Activated CD8-positive, alpha-beta T cell treated with anti-CD3 and anti-CD28 coated beads for 36 hours (primary cell): ENCODE measurements at places on chromosomes 2 and 18. TPM values are rescaled to one million over a fixed set of nuclear protein-coding genes. Genes with fewer than 3 reads are reported as not detected.

DNA sequence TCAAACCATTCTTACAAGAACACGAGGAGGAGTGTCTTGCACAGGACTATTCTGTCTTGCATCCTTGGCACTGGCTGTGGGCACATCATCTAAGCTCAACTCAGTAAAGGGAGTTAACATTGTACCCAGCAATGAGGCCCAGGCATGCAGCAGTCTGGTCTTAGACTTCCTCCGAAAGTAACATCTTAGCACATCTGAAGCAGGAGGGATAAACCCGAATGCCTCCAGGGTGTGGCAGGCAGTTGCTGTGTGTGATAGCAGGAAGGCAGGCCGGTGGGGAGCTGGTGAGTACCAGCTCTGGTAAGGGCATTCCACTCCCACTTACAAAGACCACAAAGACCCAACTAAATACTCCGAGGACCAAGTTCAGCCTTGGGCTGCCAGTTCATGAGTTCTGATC is 206.3 kb downstream of the TSN start:
- no peak for DNase-seq

DNA sequence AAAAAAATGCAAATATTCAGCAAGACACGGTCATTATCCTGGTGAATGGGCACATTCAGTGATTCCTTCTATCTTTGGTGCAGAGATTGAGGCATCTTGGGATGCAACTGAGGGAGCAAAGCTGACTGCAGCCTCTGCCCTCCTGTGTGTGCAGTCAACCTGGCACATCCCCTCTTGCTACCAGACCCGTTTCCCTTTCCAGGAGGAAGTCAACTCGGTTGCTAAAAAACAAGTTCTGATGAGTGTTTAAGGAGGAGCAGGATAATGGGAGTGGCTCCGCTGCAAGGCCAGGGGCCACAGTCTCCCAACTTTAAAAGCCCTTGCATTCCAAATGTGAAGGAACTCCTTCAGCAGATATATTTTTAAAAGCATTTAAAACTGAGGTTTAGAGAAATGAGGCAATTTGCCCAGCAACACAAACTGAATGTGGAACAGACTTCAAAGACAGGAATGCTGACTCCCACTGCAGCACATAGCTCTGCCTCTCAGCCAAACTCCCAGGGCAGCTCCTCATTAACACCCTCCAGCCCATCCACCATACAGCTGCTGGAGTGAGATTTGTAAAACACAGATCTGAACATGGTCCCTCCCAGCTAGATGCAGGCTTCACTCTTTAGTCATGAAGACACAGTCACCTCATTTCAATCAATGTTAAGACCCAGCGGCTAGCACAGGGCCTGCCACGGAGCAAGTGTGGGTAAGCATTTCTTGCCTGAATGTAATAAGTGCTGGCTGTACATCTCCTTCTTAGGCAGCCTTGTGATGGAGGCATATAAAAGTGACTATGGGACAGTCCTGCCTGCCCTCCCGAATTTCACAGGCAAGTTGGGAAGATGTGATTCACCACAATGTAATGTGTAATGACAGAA is 54.3 kb downstream of the VSNL1 start:
- no peak for DNase-seq

GRCh38 chr2:121595012-121595891 is 54.0 kb downstream of the CLASP1 start:
- DNase-seq = no peak

- DNase-seq = no peak
Observed at GRCh38 chr2:161990036-161990435, 84.0 kb downstream of the DPP4 start.

GRCh38 chr18:56903686-56904085 is 243.2 kb upstream of the BOD1L2 start:
- DNase-seq = no peak

DNA sequence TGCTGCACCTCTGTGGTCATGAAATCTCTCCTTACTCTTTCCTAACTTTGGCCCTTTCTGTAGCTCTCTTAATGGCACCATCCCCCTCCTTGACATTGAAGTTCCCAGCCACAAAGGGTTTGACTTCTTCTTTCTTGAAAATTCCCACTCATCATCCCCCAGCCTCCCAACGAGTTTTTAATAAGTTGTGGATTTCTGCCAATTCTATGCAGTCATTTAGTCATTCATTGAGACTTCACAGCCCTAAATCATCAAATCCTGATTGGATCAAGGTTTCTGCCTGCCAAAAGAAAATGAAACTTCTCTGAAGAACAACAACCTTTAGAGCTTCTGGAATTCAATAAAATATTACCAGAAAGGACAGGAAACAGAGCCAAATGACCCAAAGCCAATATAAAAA is 354.3 kb downstream of the CLIP4 start:
- DNase-seq = no peak

DNA sequence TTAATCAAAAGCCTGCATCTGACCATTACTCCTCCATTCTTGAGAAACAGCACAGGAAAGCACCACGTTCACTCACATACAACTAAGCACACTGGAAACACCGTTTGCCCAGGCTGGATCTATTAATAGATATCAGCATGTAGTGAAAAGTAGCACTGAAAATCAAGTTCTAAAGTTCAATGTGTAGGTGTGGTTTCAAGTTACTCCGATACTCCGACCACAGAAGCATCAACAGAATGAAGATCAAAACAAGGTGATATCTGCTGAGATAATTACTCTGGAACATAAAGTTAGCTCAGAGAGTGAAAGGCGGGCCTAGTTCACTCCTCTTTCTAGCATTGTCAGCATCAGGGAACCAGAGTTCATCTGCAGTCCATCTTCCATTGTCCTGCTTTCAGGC is 1367.4 kb upstream of the ACVR2A start:
- DNase-seq = no peak

DNA sequence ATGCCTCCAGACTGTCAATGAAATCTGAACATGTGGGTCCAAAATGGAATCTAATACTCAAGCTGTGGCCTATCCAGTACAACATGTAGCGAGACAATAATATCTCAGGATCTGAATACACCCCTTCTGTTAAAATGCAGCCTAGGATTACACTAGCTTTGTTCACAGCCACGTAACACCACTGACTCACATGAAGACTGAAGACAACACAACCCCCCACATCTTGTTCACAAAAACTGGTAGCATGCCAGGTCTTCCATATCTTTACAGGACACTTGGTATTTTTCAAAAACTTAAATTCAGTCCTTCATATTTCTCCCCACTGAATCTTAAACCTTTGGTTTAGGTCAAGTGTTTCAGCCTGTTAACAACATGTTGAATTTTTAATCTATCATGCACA is 84.2 kb downstream of the SLC8A1 start:
- DNase-seq = no peak

DNA sequence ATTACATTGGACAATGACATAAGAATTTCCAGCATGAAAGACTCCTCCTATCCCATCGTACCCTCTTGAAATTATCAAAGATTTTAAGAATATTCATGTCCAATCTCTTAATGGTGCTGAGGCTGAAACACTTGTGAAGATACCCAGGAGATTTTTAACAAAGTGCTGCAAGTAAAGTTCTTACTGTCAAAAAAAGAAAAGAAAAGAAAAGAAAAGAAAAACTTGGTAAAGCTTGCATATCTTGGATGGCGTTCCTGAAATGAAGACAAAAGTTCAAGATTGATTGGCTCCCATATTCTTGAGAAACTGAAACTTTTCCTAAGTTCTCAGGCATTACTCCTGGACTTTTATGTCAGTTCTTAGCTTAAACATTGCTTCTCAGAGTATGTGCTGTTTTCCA is 1010.5 kb upstream of the PIK3C3 start:
- DNase-seq = no peak

- DNase-seq = peak; percentile 18
Observed at GRCh38 chr2:9693196-9693491, 62.3 kb upstream of the YWHAQ start.

DNA sequence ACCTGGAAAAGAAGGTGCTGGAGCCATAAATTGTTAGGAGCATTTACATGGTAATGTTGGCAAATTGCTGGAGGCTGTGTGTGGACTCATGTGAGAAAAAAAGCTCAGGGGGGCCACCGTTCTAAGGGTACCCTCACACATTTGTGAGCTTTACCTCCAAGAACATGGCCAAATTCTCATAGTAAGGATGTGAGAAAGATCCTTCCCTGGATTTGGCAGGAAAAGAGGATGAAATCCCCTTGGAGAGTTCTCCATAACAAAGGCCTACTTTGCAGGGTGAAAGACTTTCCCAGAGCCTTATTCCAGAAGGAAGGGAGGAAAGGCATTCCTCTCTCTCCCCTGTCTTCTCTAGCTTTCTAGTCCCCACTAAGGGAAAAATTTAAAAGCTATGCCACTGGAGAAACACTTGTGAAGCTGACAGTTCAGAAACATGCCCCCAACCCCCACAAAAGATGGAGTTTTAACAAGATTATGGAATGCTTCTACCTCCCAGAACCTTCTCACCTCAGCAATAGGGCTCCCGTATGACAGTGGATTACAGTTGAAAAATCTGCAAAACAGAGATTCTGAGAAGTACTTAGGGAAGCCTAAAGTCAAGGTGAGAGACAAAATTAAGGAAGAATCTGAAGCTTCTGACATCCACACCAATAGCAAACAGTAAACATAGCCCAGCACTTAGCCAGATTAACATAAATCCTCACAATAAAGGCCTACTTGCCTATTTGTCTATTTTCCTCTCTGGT is 20.2 kb upstream of the ERMN start:
- no peak for DNase-seq

GRCh38 chr2:191670076-191670475 is 7.9 kb upstream of the NABP1 start:
- DNase-seq = no peak

DNA sequence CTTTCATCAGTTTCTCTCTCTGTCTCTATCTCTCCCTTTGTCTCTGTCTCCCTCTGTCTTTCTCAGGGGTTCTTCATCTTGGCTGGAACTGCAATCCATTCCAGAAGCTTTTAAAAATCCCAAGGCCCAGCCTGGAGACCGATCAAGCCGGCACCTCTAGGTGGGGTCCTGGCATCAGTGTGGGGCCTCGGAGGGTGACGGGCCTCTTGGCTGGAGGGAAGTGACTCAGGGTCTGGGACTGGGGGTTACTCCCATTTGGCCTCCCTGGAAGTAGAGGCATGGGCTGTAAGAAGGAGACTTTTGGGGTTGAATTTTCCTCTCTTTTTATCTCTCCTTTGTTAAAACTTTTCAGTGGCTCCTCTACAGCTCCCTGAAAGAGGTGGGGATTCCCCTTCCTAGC is 52.8 kb upstream of the OTOF start:
- no peak for DNase-seq

The ABCG8 gene
- not detected for total RNA-seq

The DSG3 gene
- total RNA-seq = not detected

The DNAH7 gene
- total RNA-seq = 0.07 TPM
